HCEC 1CT (cell line): ENCODE measurements at places on chromosomes 1 and 21.
A peak's percentile ranks its signal among the peaks of the same experiment; 100 is the strongest.

DNA sequence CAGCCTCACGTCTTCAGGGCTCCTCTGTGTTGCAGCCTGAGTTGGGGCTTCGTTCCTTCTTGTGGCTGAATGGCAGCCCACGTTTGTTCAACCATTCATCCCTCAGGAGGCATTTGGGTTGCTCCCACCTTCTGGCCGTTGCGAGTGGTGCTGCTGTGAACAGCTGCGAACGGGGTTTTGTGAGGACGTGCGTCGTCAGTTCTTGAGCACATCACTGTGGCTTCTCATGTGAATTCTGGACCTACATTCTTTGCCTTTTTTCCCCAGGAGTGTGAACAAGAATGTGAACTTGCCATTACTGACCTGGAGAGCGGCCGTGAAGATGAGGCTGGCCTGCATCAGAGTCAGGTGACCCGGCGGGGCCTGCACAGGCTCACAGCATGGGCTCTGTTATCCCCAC lies 21.9 kb downstream of the PCNT start:
- DNase-seq = no peak

GRCh38 chr1:13604721-13605120 lies 21.1 kb downstream of the PDPN start:
- peak; percentile 26 for DNase-seq

DNA sequence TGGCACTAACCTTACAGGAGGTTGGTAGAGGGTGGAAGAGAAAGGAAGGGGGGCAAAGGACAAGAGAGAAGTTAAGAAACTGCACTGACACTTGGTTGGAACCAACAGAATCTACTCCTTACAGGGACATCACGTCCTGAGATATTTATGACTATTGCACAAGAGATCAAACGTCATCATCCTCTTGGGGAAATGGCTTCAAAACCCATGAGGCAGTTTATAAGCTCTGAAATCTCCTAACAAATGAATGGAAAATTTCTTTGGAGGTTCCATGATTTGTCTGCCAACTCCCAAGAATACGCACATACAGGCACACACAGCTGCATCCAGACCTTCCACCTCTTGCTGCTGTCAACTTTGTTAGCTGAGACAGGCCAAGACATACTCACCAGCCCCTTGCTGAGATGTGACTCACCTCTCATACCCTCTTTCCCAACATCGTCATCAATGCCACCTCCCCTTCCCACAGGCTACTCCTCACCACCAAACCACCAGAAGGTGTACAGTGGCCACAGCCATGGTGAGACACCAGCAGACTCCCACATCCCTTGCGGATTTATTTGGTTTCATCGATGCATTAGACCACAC lies 135.5 kb downstream of the SETD4 start:
- DNase-seq = peak; percentile 85

DNA sequence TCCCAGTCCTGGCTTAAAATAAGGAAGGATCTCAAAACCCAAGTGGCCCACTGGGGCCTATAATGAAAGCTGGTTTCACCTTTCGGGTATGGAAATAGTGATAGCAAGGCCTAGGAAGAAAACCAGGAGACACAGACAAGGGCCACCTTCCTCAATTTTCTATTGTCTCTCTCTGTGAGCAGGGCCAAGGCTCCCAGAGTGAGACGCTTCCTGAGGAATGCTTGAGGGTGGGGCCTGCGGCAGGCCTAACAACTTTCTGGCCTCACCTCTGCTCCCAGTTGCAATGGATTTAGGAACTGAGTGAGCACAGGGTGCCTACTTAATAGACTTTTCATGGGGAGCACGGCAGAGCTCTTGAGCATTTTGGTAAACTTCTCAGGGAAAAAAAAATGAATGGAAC lies 300.9 kb downstream of the ASTN1 start:
- DNase-seq = no peak

GRCh38 chr21:41953831-41954653 lies at the start of gene C2CD2:
TSS of gene C2CD2 (minus strand) at chr21:41954018. CDS start at chr21:41953648, 370 bp downstream.
- peak; percentile 73 for DNase-seq

DNA sequence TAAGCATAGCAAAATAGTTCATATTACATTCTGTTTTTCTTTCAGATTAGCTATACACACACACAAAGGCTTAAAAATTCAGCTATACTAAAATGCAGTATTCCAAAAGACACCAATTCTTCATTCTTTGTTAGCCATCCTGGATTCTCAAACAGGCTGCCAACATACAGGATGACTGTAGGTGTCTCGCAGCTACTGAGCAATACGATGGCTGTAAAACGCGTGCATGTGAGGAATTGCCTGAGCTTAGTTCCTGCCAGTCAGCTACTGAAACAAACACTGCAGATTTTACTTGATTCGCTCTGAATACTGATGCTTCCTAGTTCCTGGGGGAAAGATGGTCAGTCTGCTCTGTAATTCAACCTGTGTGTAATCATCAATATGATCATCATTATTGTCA lies 24.7 kb upstream of the HMGN1 start:
- DNase-seq = peak; percentile 52

DNA sequence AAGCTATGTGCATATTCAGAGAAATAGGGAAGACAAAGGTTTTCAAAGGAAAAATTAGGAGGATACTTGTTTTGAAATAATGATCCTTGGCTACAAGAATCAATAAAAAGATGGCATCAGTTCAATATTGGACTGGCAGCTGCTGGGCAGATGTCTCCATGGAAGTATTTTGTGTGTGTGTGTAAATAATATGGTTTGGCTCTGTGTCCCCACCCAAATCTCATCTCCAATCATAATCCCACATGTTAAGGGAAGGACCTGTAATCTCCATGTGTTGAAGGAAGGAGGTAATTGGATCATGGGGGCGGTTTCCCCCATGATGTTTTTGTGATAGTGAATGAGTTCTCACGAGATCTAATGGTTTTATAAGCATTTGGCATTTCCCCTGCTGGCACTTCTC lies 40.4 kb upstream of the LRRC7 start:
- DNase-seq = no peak

DNA sequence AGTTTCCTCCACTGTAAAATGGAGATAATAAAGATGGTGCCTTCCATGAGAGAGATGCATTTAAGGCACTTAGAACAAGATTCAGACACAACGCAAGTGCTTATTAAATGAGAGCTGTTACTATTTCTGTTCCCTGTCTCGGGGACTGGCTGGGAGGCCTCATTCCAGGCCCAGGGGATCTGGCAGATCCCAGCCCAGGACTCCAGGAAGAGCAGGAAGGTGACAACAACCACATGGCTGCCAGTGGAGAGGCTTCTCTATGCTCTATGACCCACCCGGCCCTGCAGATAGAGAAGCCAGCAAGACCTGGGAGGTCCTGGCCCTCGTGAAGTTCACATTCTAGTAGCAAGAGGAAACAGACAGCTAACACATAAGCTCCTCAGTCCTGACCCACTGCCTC lies 175.5 kb downstream of the ACTL8 start:
- DNase-seq = no peak

- DNase-seq = peak; percentile 40
Observed at GRCh38 chr1:20194757-20195461, 8.6 kb upstream of the PLA2G2C start.

DNA sequence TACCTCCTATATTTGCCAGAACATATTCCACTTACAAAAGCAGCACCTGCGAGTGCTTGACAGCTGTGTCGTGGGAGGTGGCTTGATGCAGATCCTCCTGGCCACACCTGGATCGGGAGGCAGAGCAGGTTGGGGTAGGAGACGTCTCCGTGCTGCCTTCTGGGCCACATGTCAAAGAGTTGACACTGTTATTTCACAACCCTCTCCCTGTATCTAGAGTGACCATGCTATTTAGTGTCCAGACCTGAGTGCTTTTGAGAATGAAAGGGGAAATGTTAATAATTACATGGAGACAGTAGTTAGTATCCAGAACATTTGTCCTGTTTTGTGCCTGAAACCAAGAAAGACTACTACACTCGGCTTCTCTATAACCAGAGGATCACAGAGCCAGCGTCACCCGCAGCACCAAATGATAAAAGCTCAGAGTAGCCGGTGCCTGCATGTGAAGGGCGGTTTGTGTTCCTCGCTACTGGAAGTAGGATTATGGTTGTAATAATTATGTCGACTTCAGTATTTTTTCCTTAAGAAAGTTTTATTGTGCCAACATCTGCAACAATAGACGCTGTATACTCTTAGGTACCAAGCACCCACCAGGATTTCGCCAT lies 77.1 kb downstream of the GALNT2 start:
- DNase-seq = no peak

- no peak for DNase-seq
Observed at GRCh38 chr1:59317343-59317742, 20.4 kb downstream of the FGGY start.

GRCh38 chr1:185440877-185441276 lies 123.8 kb upstream of the IVNS1ABP start:
- DNase-seq = no peak
